ENCODE measurements at places on chromosomes 2 and 18.

- no peak for DNase-seq
Measured at GRCh38 chr2:26780203-26780760, 5.6 kb upstream of the CENPA start.

DNA sequence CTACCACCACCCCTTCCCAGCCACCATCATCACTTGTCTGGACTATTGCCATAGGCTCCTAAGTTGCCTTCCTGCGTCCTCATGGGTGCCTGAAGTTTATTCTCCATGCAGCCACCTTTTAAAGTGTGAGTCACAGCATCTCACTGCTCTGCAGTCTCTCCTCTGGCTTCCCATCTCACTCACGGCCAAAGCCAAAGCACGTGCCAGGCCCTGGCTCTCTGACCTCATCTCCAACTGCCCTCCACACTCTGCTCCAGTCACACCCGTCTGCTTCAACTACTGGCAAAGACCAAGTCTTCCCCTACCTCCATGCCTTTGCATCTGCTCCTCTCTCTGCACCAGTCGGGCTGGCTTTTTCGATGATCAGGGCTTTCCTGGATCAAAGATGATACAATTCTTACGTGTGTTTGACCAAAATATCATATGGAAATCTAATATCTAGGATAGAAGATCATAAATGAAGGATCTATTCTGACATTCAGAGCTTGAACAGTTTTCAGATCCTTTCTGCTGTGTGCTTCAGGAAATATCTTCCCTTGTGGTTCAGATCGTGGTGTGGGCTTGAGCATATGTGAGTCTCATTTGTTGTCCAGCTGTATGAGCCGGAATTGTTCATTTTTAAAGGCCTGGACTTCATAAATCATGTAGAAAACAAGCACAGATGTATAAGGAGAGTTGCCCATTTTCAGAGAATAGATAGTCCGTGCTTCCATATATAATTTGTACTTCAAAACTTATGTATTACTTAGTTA, 175.6 kb downstream of the PRKCE start:
- DNase-seq, result no peak

DNA sequence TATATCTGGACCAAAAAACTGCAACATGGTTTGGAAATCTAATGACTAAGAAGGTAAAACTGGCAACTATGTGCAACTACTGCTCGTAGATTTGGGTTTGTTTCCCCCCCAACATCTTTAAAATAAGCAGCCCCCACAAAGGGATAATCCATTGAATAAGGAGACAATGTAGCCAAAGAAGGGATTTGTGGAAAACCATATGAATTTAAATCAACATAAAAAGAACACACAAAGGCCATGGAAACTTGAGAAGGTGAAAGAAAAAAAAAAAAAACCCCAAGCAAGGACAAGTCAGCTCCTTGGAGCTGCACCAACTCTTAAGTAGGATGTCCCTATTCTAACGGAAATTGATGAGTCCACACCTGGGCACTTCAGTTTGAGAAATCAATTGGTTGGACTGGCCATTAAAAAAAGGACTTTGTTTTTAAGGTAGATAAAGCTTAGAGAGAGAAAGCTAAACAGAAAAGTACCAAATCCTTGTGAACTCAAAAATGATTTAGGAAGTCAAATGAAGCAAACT, 53.7 kb upstream of the ST8SIA5 start:
- no peak for DNase-seq

DNA sequence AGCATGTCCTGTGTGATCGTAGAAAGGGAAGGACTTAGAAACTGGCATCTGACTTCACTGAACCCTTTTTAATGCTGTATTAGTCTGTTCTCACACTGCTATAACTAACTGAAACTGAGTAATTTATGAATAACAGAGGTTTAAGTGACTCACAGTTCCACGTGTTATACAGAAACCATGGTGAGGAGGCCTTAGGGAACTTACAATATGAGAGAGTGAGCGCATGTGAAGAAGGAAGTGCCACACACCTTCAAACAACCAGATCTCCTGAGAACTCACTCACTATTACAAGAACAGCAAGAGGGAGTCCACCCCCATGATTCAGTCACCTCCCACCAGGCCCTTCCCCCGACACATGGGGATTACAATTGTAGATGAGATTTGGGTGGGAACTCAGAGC, 811.3 kb downstream of the CPS1 start:
- DNase-seq, result no peak

GRCh38 chr18:7980136-7980535, 413.0 kb downstream of the PTPRM start:
- no peak for DNase-seq

DNA sequence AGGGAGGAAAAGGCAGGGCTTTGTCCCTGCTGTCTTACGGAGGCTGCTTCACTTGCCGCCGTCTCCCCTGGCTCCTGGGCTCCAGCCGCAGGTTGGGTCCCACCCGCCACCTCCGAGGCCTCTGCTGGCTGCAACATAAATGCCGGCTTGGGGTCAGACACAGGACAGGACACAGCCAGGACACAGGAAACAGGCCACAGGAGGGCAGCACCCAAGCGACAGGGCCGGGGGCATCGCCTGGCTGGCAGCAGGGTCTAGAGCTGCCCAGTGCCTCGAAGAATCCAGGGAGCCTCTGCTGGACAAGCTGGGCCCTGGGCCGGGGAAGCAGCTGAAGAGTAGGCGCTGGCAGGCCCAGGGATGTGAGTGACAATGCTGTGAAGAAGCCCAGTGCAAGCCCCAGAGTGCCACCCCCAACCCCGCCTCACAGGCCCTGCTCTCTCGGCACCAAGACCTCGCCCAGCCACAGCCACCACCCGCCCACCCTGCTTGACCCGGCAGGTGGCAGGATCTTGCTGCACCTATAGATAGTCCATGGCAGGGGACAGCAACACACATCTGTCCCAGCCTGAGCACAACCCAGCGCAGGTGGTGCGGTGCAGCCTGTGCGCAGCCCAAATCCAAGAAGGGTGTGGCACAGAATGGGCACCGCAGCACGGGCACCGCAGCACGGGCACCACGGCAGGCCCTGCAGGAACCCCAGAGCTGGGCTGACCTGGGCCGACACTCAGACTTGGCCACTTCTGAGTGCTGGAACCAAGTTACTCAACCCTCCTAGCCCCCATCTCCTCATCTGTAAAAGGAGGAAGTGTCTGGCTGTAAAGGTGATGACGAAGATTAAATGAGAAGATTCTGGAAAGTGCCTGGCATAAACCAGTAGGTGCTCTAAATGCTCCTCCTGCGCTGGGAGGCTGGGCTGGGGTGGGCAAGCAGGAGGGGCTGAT, 55.6 kb downstream of the BIN1 start:
- no peak for DNase-seq

- no peak for DNase-seq
Measured at GRCh38 chr2:88011011-88011410, 5.3 kb downstream of the RNU2-63P start.

GRCh38 chr18:58405107-58405898, 223.6 kb downstream of the ALPK2 start:
- no peak for DNase-seq

DNA sequence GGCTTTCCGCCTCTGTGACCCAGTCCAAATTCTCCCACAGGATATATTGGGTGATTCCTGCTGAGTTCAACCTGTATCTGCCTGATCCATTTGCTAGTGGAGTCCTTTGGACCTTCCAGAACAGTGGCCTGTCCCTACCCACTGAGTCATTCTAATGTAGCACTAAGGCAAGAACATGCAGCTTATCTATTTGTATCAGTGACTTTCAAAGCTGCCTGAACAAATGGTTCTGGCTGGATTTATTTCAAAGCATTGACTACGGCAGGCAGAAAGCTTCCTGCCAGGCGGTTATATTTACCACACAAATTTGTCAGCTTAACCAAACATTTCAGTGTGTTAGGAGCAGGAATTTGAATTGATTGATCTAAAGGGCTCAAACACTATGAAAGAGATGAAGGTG, 613.4 kb downstream of the DCC start:
- no peak for DNase-seq

GRCh38 chr18:9890196-9890595, 4.4 kb downstream of the TXNDC2 start:
- no peak for DNase-seq

GRCh38 chr2:176931588-176932563, 280.7 kb upstream of the HNRNPA3 start:
- no peak for DNase-seq

GRCh38 chr2:49933711-49934110, 779.4 kb upstream of the FSHR start:
- no peak for DNase-seq

GRCh38 chr2:147945660-147946059, 74.9 kb downstream of the ORC4 start:
- DNase-seq, result no peak

DNA sequence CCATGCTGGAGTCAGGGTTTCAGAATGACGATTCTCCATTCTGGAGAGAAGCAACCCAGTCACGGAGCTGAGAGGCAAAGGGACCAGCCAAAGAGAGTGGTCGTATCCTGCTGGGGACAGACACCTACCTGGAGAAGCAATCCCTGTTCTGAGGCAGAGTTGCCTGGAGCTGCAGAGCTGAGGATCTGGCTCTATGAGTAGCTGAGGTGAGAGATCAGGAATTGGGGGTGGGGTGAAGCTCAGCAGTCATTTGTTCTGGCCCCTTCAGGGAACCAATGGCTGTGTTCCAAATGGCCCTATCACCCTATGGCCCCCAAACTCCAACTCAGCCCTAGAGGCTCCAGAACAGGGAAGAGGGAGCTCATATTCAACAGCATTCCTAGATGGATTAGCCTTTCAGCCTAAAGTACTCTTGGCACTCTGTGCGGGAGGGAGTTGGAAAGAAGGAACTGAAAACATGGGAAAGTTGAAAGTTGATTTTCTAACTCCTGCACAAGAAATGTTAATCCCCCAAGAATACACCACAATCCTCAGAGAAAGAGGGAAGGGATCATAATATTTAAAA, 3.3 kb upstream of the ATRAID start:
- no peak for DNase-seq

DNA sequence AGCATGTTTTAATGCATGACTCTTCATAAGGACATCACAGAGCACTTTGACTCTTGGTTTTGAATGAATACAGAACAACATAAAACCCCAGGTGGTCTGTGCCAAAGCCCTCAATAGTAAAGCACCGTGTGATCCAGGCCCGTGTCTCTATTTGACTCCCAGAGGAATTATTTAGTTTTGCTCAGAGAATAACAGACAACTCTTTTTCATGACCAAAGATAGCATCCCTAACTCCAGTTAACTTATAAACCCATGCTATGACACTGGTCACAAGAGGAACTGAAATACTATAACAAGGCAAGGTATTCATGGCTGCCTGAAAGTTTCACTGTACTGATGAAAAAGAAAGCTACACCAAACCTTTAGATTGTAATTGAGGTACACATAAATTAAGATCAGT, 128.4 kb downstream of the IKZF2 start:
- no peak for DNase-seq

DNA sequence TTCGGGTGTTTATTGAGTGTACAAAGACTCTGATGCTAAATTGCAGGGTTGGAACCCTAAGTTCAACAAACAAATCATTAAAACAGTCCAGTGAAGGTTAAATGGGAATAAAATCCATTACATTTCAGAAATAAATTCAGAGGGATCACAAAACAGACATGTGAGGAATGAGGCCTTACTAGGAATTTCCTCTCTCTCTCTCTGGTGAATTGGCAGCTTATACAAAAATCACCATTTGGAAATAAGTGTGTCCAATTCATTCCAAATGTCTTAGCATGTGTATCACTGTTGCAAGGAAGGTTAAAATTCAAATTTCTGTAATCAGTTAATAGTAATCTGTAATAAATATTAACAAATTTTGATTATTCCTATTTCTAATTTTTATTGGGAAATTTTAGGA, 228.6 kb upstream of the PXDN start:
- DNase-seq, result no peak

- DNase-seq, result no peak
Measured at GRCh38 chr2:119352357-119352756, 14.3 kb downstream of the C2orf76 start.

- DNase-seq, result no peak
Measured at GRCh38 chr2:23124214-23124750, 260.7 kb upstream of the KLHL29 start.

GRCh38 chr18:48678237-48679115, 139.6 kb downstream of the CTIF start:
- no peak for DNase-seq

DNA sequence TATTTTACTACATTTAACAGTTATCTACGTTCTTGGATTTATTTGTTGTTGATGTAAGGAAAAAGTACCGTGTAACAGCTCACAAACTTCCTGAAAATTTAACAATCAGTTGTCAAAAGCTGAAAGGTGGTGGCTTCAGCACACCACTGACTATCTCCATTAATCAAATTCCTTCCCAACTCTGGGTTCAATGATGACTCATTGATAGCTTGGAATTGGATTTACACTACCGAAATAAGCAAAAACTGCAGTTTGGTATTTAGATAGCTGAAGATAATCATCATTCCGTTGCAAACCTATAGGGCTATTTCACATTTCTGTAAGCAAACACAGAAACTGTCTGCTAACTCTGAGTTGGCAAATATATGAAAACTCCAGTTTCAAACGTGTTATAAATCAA, 322.3 kb upstream of the TFPI start:
- DNase-seq, result no peak

All from activated T-helper 1 cell treated with Interleukin-2 at 50 U/mL for 16 hours (primary cell).